Eye (tissue), 1 donor: ENCODE measurements at places on chromosomes 6 and 20.

GRCh38 chr6:108115598-108116058 lies 41.1 kb upstream of the OSTM1 start:
- peak; percentile 82 for DNase-seq

DNA sequence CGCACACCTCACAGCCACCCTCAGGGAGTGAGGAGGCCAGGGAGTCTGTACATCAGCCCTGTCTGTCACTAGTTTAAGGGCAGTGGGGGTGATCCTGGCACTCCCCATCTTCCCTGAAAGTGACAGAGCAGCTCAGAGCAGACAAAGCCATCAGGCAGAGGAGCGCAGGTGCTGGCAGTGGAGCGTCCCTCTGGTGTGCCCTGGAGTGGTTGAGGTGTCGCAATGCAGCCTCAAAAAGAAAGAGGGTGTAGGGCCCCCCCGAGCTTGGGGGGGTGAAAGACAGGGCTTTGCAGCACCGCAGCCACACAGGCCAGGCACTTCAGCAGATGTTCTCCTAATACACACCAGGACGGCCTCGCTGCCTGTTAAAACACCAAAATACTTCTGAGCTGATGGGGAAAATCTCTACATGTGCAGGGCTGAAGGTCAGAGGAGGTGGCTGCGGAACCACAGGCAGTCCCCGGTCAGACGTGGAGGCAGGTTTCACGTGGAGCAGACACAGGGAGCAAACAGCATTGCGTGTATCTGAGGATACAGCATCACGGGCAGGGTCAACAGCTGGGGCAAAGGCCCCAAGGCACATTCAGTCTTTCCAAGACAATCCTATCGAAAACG lies 69.5 kb downstream of the PREX1 start:
- DNase-seq, result no peak

GRCh38 chr6:31247813-31248212 lies 24.1 kb downstream of the HLA-C start:
- no peak for DNase-seq

DNA sequence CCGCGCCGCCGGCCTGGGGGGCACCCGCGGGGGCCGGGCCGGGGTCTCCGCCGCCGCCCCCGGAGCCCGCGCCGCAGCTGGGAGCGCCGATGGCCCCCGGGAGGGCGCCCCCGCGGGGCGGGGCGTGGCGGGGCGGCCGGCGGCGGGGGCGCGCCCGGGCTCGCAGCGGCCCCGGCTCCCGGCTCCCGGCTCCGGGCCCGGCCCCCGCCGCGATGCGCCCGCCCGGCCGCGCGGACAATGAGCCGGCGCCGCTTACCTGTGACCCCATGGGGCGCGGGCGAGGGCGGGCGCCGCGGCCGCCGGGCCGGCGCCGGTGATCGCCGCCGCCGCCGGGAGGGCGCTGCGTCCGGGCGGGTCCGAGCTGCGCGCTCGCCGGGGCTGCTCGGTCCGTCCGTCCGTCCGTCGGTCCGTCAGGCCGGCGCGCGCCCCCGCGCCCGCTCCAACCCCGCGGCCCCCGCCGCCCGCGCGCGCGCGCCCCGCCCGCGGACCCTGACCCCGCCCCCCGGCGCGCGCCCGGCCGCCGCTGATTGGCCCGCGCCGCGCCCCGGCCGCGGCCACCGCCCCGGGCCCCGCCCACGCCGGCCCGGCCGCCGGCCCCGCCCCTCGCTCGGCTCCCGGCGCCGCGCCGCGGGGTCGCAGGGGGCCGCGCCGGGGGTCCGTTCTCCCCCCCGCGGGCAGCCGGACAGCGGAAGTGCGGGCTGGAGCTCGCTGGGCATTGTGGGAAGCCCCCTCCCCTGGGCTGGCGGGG lies at the start of gene ZBTB46:
ZBTB46 (minus strand) TSS at position 424 of the 748 bp plus-strand sequence. CDS start 40,507 bp downstream, outside the sequence.
- DNase-seq, result no peak

- DNase-seq, result no peak
Observed at GRCh38 chr6:92428448-92428847, 990.9 kb downstream of the EPHA7 start.

- DNase-seq, result no peak
Observed at GRCh38 chr6:81785377-81785776, 32.9 kb upstream of the TENT5A start.

DNA sequence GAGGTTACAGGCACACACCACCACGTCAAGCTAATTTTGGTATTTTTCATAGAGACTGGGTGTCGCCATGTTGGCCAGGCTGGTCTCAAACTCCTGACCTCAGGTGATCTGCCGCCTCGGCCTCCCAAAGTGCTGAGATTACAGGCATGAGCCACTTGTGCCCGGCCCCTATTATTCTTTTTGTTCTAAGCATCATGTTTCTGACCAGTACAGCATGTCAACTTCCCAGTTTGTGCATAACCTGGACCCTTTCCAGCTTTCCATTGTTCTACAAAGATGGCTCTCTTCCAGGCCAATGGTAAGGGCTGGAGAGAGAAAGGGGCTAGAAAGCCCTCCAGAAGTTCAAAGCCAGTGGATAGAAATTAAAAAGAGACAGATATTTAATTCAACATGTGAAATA lies 91.3 kb upstream of the TNFAIP3 start:
- no peak for DNase-seq

DNA sequence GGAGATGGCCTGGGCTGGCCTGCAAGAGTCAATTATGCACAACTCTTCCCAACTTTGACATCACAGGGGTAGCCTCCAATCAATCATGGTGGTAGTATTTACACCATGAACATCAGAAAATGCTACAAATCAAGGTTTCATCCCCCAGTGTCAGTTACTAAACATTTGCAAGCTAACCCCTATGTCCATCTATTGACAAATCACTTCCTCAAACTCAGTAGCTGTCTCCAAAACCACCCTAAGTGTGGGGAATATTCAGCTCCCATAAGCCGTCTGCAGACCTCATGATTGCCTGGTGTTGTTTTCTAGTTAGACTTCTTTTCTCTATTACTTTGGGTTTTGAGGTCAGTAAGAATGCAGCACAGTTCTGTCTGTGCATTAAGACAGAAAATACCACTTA lies 200.8 kb upstream of the RIN2 start:
- no peak for DNase-seq

DNA sequence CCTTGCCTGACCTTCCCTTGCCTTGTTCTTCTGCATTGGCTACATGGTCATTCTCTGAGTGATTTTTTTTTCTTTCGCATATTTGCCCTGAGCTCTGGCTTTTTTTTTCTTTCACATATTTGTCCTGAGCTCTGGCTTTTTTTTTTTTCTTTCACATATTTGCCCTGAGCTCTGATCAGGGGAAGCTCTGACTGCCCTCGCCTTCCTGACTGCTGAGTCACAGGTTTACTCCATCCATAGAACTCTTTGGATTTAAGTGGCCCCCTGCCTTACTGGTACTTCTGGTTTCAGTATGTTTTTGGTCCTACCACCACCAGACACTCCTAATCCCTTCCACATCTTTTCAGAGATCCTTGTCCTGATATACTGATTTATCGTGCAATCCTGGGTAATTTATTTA lies 201.1 kb downstream of the OGFRL1 start:
- DNase-seq, result no peak

DNA sequence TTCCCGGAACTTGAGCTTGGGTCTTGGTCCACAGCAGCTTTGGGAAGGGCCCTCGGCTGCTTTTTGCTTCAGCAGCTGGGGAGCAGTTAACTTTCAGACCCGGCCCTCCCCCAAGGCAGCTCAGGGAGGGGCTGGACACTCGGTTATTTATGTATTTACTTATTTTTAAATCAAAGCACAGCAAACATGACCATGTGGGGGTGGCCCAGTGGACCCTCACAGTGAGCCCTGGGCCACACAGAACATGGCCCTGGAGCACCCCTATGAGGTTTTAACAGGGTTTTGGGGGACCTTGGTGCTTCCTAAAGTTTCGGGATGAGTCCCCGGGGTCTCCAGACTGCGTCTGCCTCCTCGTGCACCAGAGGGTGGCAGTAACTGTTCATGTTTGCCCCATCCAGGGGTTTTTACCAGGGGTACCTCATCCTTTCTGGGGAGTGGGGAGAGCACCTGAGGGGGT lies 26.6 kb upstream of the NPBWR2 start:
- no peak for DNase-seq

DNA sequence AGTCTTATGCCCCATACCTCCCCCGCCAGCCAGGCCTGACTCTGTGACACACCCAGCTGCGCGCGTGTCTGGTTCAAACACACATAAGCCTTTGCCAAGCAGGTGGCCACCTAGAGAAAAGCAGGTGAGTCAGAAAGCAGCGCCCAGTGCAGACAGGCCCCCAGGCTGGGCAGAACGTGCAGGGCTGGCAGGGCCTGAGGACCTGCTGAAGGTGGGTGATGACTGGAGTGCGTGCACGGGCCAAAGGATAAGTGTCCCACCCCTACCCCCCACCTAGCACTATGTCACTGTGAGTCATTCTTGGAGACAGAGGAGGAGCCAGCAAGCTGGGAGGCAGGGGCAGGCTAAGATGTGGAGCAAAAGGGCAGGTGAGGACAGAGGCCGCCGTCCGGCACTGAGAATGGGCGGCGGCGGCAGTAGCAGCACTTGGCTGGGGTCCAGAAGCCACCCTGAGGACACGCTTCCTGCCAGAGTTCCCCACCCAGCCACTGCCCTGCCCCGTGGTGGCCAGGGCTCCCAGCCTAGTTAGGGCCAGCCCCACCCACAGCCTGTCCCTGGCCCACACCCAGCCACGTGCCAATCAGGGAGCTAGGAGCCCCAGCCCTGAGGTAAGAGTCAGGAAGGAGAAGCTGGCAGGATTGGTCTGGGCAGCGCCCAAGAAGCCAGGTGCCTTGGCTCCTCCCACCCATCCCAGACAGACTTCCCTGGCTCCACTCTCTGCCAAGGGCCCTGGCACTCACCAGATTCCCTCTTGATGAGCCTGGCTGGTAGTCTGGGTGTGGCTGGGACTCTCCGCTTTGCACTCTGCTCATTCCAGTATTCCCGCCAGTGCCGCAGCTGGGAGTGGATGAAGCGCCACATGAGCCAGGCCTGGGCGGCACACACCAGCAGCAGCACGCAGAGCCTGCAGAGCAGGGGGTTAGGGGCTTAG lies 72.7 kb downstream of the TRAM2 start:
- DNase-seq, result no peak

DNA sequence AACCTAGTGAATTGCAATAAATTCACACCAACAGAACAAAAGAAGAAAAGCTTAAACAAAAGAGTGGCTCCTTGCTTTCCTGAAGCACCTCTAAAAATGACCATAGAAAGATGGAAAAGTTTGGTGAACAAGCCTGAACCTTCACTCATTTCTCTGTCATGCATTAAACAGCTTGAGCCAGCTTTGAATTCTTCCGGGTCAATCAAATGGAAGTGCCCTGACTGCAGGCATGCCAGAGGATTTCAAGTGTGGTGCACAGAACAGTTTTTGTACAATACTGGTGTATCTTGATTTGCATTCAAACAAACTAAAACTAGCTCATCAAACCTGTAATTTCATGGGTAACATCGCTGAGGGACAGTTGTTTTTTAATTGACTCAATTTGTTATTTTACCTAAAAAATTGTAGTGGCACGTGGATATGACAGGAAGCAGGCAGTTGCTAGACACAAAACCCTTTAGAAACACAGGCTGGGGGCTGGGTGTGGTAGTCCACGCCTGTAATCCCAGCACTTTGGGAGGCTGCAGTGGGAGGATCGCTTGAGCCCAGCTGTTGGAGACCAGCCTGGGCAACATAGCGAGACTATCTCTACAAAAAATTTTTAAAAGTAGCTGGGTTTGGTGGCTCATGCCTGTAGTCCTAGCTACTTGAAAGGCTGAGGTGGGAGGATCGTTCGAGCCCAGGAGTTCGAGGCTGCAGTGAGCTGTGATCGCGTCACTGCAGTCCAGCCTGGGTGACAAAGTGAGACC lies 9.1 kb downstream of the CASS4 start:
- no peak for DNase-seq

- no peak for DNase-seq
Observed at GRCh38 chr6:141202626-141203025, 930.1 kb upstream of the GJE1 start.

DNA sequence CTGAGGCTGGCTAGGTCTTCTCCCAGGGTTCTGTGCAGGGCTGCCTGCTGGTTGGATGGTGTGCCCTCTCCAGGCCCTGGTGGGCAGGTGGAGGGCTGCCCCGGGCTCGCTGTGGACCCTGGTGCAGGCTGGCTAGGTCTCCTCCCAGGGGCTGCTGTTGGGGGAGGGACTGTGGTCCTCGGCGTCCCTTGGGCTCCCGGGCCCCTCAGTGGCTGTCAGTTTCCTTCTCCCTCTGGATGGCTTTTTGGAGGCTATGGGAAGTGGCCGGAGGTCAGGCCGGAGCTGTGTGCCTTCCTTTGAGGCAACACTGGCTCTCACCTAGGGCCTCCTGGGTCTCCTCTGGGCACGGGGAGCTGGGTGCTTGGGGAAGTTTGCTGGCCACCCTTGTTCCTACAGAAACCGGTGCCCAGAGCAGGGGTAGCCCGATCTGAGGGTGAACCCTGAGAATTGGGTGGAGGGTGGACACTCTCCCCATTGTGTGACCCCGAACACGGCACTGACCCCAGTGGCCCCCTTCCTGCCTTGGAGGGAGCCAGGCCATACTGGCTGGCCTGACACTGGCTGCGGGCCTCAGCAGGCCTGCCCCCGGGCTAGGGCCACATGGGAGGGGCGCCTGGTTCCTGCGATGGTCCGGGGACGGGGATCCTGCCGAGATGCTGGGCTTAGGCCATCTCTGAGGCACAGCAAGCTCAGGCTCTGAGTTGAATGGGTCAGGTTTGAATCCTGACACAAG lies 3.8 kb upstream of the CABLES2 start:
- no peak for DNase-seq

- DNase-seq, result no peak
Observed at GRCh38 chr6:23499549-23499948, 626.5 kb upstream of the NRSN1 start.

GRCh38 chr6:169172456-169172855 lies 81.2 kb downstream of the THBS2 start:
- DNase-seq, result peak; percentile 25

DNA sequence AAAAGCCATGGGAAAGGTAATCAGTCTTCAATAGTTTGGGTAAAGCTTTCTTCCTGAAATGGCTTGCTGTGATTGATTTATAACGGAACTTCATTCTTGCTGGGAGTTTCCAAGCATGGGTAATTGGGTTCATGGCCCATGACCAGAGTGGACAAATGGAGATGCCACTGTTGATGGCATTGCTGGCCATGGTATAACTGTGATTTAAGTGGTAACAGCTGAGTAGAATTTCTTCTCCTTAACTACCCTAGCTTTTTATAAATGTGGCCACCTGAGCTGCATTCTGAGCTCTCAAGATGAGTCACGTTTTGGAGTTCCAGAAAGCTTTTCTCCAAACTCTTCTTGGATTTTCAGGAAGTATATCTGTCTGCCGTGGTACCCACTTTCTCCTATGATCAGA lies 39.9 kb upstream of the SNRPB2 start:
- no peak for DNase-seq

GRCh38 chr6:149499066-149499465 lies 14.3 kb upstream of the ZC3H12D start:
- DNase-seq, result no peak

DNA sequence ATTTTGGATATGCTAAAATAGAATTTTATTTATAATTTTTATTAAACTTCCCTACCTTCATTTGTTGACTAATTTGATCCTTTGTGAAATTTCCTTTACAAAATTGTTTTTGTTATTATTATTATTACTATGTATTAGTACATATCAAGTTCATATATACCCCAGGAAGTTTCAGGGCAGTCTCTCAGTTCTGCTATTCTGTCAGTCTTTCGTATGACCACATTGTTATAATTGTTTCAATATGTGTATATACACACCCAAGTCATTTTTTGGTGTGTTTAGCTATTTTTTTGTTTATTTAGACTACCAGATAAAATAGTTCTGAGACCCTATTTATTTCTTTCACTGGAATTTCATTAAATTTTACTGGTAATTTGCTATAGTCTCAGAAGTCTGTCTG lies 72.1 kb downstream of the NKAIN2 start:
- no peak for DNase-seq
